ENCODE measurements at places on chromosomes 13 and 19.
A peak's percentile ranks its signal among the peaks of the same experiment; 100 is the strongest.

DNA sequence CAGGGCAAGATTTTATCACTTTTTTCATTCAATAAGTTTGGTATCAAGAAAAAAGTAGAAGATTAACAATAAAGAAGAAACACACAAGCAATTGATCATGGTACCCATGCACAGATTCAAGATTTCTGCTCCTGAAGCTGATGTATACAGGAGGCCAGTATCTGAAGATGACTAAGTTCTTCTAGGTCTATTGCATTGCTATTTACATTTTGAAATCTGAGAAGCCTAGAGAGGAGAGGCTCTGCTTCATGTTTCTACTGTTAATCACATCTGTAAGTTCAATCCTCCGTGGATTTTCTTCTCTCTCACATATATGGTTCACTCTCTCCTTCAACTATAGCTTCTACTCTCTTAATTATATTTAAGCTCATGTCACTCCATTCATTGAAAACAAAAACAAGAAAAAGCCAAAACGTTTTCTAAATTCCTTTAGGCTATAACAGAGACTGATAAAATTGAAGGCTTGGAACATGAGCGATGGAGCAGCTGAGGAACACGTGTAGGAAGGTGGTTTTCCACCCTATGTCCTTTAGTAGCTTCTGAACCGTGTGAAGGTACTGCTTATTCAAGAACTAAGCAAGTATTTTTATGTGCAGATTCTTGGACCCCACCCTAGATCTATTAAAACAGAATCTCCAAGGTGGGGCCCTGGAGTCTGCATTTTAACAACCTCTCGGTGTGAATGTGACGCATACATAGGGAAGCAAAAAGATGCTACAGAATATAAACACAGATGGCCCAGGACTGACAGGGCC, 198.2 kb downstream of the EFNB2 start:
- no peak for DNase-seq

DNA sequence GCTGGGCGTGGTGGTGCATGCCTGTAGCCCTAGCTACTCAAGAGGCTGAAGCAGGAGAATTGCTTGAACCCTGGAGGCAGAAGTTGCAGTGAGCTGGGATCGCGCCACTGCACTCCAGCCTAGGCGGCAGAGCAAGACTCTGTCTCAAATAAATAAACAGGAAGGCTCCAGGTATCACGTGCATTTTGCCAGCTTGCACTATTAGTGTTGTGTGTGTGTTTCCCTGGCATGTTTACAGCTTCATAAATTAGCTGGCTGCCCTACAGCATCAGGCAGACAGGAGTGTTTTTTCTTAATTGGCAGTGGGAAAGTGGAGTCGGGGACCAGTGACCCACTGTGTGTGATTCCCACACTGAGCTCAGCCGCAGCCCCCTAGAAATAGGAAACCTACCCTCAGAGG, 32.6 kb downstream of the SHISA2 start:
- no peak for DNase-seq

DNA sequence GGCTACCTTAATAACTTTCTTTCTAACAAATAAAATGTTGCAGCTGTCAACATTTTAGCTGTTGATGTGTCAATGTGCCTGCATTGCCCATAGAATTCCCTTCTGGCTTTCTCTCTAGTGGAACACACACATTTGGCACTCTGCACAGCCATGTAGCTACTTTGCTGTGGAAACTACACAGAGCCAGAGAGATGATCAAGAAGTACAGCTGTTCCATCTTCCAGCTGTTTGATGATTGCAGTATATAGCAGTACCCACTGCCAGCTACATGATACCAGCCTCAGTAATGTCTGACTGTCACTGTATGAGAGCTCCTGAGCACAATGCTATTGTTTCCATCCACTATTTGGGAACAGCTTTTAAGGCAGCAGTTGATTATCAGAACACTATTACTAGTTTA, 843.0 kb downstream of the PCDH17 start:
- DNase-seq = no peak

GRCh38 chr13:49472186-49472585, 23.6 kb upstream of the PHF11 start:
- no peak for DNase-seq

DNA sequence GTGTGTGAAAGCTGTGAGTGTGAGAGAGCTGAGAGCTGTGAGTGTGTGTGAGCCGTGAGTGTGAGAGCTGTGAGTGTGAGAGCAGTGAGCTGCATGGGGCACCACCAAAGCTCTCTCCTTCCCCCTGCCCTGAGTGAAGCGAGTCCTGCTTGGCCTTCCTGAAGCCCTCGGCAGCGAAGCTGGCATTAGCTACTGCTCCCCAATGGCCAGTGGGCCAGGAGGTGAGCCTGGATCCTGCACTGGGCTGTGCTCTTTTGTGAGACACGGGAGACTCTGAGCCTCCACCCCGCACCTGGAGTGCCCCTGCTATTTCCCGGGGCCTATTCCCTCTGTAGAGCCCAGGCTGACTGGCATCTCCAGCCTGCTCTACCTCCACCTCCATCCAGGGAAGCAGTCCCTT, 51.5 kb downstream of the HSPH1 start:
- DNase-seq = no peak

GRCh38 chr13:50635504-50635903, 208.0 kb downstream of the DLEU7 start:
- no peak for DNase-seq

GRCh38 chr13:29081697-29082440, 261.7 kb downstream of the MTUS2 start:
- DNase-seq = no peak

- no peak for DNase-seq
Observed at GRCh38 chr19:15178629-15179308, 22.0 kb downstream of the NOTCH3 start.

- DNase-seq = no peak
Observed at GRCh38 chr13:31485183-31485582, 254.1 kb upstream of the RXFP2 start.

DNA sequence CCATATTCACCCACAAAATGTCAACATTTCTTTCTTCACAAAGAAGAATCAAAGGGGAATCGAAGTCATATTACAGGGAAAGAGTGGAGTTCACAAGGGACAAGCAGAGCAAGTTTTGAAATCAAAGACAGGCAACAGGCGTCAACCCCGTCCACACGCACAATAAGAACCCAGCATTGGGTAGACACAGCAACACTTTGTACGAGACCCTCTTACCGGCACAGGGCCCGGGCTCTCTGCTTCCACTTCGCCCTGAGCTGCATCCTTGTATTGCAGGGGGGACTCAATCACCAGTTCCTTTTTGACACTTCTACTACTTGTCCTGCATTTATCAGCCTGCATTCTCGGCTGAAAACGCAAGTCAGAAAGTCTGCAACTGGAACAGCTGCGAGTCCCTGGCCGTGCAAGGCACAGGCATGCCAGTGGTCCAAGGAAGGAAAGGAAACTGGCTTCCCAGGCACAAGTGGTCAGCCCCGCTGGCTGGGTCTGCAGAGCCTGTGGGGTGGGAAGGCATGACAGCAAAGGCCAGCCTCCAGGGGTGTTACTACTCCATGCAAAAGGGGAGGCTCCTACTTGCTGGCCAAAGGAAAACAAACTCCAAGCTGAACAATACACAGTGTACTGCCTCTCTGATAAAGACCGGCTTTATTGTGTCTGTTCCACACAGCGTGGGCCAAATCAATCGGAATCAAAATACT, at the start of gene DOCK9:
Gene DOCK9, minus strand, starts transcription at position 497 of the 698 bp plus-strand sequence. Its CDS starts 155 bp downstream, at position 342.
- DNase-seq = no peak

DNA sequence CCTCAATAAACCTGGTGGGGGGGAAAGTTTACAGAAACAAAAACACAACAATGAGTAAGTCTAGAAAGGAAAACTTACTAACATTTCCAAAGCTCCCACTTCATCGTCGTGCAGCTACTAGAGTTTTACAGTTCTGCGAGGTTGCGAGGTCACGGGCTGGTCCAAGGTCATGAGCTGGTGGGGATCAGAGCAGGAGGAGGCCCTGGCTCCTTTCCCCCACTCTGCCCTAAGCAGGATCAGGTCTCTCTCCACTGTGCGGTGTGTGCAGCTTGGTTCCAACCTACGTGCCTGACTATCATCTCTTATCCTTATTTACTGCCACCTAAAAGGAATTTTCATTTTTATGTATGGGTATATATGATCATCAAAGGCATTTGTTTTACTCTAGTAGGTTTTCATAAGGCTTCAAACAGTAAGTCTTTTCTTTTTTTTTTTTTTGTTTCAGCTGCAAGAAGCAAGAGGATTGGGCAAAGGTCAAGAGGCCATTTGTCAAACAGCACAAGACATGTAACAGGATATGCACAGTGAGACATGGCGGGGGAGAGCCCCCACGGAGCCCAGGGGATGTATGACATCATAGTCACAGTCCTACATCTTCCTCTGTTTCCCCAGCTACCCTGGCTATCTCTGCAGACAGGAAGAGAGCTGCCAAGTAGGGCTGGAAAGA, 76.6 kb upstream of the POMP start:
- no peak for DNase-seq

DNA sequence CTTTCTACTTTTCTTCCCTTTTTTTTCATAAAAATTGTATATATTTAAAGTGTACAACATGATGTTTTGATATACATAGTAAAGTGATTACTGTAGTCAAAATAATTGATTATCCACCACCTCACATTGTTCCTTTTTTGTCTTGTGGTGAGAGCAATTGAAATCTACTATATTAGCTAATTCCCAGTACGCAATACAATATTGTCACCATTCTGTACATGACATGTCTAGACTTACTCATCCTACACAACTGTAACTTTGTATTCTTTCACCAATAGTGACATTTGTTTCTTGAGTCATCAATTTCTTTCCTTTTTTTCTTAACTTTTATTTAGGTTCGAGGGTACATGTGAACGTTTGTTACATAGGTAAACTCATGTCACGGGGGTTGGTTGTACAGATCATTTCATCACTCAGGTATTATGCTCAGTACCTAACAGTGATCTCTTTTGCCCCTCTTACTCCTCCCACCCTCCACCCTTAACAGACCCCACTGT, 265.2 kb downstream of the KCNRG start:
- DNase-seq = no peak

GRCh38 chr19:42079886-42080763, 4.2 kb downstream of the ZNF574 start:
- no peak for DNase-seq

GRCh38 chr13:109586509-109587346, 199.7 kb downstream of the IRS2 start:
- DNase-seq = no peak

GRCh38 chr13:40438999-40439797, 227.2 kb downstream of the FOXO1 start:
- DNase-seq = peak; percentile 46

DNA sequence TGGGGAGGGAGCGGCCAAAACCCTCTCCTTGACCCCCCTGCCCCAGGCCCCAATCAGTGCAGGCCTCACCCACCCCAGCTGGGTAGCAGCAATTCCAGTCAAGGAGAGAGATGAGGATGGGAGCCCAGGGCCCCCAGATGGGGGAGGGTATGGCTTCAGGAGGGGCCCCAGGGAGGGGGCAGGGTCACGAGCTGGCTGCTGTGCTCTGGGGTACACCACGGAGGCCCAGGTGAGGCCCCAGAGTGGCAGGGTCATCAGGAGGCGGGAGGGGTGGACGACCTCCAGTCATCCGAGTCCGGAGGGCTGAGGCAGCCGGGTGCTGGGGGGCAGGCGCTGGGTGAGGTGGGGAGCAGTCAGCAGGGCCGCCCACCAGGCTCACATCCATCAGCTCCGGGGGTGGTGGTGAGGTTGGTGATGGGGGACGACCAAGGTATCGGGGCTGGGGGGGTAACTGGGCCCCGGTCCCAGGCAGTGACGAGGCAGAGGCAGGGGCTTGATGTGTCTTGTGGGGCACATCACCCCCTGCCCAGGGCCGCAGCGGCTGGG, 8.4 kb downstream of the DYRK1B start:
- DNase-seq = no peak

GRCh38 chr19:18716857-18717256, 33.4 kb downstream of the CRTC1 start:
- no peak for DNase-seq

DNA sequence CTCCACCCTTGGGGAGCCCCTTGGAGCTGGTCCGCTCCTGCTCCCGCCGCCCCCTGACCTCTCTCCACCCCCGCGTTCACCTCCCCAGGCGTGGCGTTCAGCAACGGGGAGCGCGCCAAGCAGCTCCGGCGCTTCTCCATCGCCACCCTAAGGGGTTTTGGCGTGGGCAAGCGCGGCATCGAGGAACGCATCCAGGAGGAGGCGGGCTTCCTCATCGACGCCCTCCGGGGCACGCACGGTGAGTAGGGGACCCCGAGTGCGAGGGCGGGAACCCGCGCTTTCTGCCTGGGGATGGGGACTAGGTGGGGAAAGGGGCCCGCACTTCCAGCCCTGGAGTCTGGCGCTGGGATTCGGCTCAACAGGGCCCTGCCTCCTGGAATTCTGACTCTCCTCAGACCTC, 1.7 kb downstream of the CYP2A13 start:
- DNase-seq = no peak

GRCh38 chr13:40996426-40997092, 22.6 kb downstream of the ELF1 start:
- DNase-seq = no peak
